Activated CD8-positive, alpha-beta memory T cell treated with anti-CD3 and anti-CD28 coated beads, Interleukin-2, amount 50 U/mL, for 4 hours (primary cell): ENCODE measurements at places on chromosomes 1 and 21.

DNA sequence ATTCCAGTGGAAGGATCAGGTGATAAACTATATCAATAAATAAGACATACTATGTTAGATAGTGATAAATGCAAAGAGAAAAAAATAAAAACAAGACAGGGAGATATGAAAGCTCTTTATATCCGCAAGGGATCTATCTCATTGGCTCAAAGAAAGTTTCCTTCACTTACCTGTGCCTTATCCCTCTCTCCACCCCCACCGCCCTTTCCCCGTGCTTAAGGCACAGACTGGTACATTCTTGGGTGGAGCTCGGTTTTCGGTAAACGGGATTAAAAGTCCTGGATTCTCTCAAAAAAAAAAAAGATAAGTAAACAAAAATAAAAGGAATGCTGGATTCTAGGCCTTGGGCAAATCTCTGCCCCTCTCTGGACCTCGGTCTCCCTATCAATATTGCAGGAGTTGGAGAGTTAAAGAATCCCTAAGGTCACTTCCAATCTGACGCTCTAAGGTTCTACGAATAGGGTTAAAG lies 593 bp upstream of the DNAJC16 start:
- no peak for DNase-seq

- DNase-seq: no peak
These were observed 42.3 kb downstream of the AJAP1 start for GRCh38 chr1:4696753-4697152.

DNA sequence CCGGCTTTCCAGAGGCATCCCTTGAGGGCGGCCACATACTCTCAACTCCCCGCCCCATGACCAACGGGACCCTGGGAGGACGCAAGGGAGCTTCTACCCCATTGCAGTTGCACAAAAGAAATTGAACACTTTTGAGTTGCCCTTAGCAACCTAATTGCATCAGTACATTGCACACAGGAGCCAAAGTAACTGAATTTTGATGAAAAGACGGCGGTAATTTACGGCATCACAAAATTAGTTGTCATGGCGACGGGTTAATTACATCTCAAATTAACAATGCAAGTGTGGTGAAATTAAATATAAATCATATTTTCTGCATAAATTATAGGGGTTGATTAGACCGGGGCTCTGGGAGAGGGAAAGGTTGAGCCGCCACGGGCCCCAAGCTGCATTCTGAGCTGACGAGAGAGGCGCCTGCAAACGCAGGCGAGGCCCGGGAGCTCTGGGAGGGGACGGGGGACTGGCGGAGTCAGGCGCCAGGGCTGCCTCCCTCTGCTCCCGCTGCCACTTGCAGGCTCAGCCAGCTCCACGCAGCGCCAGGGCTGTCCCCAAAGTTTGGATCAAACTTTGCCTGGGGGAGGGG lies 61.4 kb downstream of the CASZ1 start:
- no peak for DNase-seq

DNA sequence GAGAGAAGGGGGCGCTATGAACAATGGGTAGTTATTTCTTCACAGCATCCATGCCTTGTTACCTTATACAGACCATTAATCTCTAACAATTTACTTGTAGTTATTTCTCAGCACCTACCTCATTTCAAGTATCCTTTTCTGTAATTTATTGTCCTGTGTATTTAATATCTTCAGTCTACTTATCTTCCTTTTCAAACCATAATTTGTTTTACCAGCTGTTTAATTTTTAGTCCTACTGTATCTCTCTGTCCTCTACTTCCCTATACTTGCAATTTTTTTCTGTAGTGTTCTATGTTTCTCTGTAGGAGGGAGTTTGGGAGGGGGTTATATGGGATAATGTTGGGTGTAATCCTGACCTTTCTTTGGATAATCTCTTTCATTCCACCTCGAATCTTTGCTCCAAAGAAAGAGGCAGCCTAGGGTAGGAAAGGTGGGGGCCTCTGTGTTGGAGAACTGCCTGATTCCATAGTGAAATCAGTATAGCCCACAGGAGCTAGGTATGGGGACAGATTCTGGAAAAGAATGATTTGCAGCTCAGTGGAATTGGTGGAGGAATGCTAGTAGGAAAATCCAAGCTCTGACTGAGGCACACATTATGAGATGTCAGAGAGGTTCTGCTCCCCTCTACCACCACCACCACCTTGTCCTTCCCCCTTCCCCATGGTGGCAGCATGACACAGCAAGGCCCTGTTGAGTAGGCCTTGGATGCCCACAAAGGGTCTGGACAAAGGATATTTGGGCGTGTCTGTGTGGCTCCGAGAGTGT lies 642 bp downstream of the MLLT11 start:
- DNase-seq: no peak

DNA sequence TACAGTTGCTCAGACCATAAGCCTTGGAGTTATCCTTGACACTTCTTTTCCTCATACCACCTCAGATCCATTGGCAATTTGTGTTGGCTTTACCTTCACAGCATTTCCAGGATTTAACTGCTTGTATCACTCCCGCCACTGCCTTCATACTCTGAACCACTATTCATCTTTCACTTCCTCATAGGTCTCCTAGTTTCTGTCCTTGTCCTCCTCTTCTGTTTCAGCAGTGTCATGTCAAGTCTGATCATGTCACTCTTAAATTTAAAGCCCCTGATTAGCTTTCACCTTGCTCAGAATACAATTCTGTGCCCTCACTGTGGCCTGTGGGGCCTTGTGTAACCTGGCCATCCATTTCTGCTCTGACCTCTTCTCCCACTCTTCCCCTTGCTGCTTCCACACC lies 34.7 kb upstream of the C1orf115 start:
- no peak for DNase-seq

DNA sequence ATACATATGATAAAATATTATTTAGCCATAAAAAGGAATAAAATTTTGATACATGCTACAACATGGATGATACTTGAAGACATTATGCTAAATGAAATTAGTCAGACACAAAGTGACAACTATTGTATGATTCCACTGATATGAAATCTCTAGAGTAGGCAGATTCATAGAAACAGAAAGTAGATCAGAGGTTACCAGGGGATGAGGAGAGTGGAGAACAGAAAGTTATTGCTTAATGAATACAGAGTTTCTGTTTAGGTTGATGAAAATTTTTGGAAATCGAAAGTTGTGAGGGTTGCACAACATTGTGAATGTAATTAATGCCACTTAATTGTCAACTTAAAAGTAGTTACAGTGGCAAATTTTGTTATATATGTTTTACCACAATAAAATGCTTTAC lies 315.7 kb upstream of the USP25 start:
- no peak for DNase-seq

DNA sequence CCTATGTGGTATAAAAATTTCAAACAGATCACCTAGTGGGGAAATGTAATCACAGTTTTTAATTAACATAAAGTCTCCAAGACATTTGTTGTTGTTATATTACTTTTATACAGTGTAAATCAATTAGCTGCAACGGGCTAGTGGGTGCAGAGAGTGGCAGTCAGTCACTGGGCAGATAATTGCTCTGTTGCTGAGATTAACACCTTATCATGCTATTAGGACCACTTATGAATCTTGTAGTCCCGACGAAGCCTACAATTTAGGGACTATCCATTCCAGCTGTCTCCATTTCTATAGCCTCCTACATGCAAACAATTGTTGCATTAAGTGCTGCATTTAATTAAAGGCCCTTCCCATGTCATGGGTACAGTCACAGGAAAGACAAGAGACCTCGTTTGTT lies 158.9 kb upstream of the PROX1 start:
- no peak for DNase-seq

- no peak for DNase-seq
These were observed 36.8 kb downstream of the AHDC1 start for GRCh38 chr1:27567146-27567526.

- no peak for DNase-seq
These were observed 1.9 kb upstream of the OR13G1 start for GRCh38 chr1:247681288-247681897.

DNA sequence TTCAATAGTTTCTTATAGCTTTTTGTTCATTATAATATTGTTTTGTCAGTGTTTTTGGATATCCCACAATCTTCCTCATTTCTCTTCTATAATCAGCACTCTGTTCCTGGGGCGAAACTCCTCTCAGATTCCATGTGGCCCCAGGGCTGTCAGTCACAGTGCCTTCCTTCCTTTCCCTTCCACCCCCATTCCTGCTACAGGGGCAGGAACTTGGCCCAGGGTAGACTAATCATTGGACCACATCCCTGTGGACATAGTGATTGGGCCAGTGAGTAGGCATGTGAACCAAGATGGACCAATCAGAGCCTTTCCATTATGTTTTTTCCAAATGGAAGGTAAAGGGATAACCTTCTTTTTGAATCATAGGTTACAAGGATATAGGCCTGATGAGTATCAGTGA lies 78.3 kb downstream of the PGM1 start:
- DNase-seq: no peak

DNA sequence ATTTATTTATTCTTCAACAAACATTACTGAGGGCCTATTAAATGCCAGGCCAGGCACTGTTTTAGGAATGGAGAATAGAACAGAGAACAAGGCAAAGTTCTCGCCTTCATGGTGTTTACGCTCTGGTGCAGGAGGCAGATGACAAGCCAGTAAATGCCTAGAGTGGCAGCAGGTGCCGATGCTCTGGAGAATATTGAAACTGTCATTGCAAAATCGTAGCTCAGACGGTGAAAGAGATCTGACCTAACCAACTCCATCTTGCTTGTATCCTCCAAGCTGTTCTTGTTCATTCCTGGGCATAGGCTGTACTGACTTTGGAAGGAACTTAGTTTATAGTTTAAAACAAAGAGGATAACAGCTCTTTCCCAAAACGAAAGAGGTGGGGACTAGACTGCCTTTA lies 13.5 kb upstream of the ENO1 start:
- no peak for DNase-seq

GRCh38 chr21:28160378-28160777 lies 832.3 kb downstream of the LTN1 start:
- DNase-seq: no peak

DNA sequence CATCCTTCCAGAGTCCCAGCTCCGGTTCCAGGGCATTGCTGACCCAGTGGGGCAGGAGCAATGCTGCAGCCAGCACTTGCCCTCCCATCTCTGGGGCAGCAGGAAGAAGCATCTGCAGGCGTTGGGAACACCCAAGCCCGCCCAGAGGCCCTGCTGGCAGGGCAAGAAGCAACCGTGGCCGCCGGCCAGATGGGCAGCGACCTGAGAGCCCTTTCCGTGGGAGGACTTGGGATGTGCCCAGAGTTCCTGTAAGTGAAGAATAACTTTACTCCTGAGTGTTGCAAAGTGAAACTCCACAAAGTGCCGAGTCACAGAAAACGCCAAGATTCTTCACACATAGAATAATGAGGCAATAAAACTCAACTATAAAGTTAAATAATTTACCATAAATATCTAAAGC lies 46.0 kb downstream of the GRIK3 start:
- no peak for DNase-seq
